ENCODE measurements at places on chromosomes 1 and 21. TPM values are rescaled to one million over a fixed set of nuclear protein-coding genes. Genes with fewer than 3 reads are reported as not detected.

DNA sequence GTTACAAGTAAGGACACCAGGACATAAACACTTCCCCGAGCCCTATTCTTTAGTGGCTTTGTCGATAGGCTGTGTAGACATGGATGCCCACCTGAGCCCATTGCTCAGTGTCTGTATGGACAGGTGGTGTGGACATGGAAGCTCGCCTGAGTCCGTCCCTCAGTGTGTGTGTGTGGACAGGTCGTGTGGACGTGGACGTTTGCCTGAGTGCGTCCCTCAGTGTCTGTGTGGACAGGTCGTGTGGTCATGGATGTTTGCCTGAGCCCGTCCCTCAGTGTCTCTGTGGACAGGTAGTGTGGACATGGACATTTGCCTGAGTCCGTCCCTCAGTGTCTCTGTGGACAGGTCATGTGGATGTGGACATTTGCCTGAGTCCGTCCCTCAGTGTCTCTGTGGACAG lies 38.7 kb upstream of the COL6A2 start:
- no peak overlapping the region for H3K4me3 ChIP-seq
- no peak overlapping the region for H3K27ac ChIP-seq
- H3K27me3 ChIP-seq = peaks cover 27% of the 10 kb centered on the region
- H3K4me1 ChIP-seq = peaks cover 23% of the 10 kb centered on the region

The RAB42 gene
- total RNA-seq = not detected

The PADI1 gene
- not detected for total RNA-seq

DNA sequence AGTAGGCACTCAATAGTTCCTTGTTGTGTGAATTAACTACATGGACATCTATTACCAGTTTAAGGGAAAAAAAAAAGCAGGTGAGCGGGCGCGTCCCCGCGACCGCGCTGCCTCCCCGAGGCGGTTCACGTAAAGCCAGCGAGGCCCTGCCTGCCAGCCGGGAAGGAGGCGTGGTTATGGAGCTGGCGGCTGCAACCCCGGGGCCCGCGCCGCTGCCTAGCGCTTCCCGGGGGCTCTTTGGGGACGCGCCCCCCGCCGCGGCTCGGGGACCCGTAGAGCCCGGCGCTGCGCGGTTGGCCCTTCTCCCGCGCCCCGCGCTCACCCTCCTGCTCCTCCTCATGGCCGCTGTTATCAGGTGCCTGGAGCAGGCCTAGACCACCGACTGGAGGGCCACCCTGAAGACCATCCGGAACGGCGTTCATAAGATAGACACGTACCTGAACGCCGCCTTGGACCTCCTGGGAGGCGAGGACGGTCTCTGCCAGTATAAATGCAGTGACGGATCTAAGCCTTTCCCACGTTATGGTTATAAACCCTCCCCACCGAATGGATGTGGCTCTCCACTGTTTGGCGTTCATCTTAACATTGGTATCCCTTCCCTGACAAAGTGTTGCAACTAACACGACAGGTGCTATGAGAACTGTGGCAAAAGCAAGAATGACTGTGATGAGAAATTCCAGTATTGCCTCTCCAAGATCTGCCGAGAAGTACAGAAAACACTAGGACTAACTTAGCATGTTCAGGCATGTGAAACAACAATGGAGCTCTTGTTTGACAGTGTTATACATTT lies 2.6 kb upstream of the CC2D1B start:
- no peak overlapping the region for H3K27ac ChIP-seq
- H3K4me1 ChIP-seq = peaks cover 35% of the 10 kb centered on the region
- peak; percentile 71 for DNase-seq
- H3K36me3 ChIP-seq = no peaks in the 10 kb centered on the region
- H3K4me3 ChIP-seq = peak overlapping the region; percentile 38
- peaks cover 3% of the 10 kb centered on the region for H3K27me3 ChIP-seq

DNA sequence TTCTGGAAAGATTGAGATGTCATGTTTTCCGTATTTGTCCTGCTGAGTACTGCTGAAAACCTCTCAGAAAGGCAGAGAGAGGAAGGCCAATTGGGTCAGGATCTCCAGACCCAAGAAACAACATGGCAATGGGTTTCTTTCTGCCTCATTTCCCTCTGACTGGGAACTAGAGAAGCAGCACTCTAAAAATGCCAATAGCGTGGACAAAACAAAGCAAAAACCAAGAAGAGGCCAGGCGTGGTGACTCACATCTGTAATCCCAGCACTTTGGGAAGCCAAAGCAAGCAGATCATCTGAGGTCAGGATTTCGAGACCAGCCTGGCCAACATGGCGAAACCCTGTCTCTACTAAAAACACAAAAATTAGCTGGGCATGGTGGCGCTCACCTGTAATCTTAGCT lies 18.3 kb downstream of the TNFRSF9 start:
- H3K4me1 ChIP-seq = peaks cover 29% of the 10 kb centered on the region
- H3K4me3 ChIP-seq = no peak overlapping the region
- H3K36me3 ChIP-seq = peaks cover 13% of the 10 kb centered on the region

The TMEM53 gene
- total RNA-seq = 2.8 TPM

- H3K27ac ChIP-seq = no peak overlapping the region
- peaks cover 10% of the 10 kb centered on the region for H3K4me1 ChIP-seq
- H3K36me3 ChIP-seq = no peaks in the 10 kb centered on the region
- DNase-seq = no peak
- no peak overlapping the region for H3K4me3 ChIP-seq
These were observed 475.6 kb downstream of the LTN1 start for GRCh38 chr21:28516991-28517592.

DNA sequence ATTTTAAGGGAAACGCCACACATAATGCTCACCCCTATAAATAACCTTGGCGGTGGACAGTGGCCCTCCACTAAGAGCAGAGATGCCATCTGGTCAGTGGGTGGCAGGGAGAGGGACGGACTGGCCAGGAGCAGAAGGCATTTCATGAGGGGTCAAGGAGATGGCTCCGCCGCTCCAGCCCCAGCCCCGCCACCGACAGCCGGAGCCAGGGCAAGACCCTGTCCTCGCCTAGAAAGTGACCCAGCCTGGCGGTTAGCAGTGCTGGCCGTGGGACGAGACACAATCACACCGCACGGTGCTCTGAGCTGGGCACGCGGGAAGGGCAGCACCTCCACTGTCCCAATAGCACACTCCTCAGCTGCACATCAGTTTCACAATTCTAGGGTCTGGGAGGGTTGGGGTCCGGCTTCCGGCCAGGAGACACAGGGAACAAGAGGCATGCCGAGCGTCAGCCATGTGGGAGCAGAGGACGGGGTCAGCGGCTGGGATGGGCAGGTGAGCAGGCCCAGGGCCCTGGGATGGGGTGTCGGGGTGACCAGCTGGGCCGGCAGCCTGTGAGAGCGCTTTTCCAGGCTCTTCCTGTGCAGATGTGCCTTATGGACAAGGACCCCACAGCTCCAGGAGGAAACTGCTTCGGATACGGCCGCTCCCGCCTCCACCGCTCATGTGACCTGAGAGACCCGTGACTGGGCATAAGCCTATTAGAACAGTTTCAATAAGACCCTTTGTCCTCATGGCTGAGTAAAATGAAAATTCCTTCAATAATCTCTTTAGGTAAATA lies 5.7 kb downstream of the SLC19A1 start:
- peak; percentile 58 for DNase-seq
- H3K27me3 ChIP-seq = no peaks in the 10 kb centered on the region
- H3K27ac ChIP-seq = no peak overlapping the region

The SYT11 gene
- total RNA-seq = 43.9 TPM

DNA sequence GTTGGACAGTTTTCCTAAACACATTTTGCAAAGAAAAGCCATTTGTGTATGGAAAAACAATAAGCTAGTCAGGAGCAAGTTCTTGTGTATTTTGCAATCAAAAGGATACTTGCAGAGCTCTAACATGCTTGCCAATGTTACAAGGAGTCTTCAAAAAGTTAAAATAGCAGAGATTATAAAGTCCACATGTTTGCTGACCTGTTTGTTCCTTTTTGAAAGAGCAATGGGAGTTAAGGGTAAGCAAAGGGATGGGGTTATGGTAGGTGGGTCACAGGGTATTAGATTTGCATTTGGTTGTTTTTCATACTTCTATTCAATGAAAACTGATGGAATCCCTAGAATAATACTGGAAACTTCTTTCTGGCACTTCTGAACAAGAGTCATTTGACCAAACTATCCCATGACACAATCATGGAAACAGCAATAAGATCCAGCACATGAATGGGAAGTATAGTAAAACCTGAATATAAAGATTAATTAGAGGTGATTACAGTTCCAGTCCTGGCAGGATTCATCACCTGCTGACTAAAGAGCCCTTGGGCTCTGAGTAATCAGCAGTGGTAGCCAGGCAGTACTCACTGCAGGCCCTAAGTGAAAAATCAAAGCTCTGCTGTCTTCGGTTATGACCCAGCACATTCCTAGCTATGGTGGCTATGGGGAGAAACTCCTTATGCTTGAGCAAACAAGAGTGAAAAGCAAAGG lies 27.1 kb upstream of the ZC3H11B start:
- no peaks in the 10 kb centered on the region for H3K36me3 ChIP-seq
- no peak for DNase-seq
- H3K27me3 ChIP-seq = no peaks in the 10 kb centered on the region

The ZNF697 gene
- total RNA-seq = 0.17 TPM

- no peak overlapping the region for H3K4me3 ChIP-seq
- no peaks in the 10 kb centered on the region for H3K27me3 ChIP-seq
- DNase-seq = no peak
- no peak overlapping the region for H3K27ac ChIP-seq
These were observed 26.0 kb downstream of the EPHB2 start for GRCh38 chr1:22736501-22737080.

DNA sequence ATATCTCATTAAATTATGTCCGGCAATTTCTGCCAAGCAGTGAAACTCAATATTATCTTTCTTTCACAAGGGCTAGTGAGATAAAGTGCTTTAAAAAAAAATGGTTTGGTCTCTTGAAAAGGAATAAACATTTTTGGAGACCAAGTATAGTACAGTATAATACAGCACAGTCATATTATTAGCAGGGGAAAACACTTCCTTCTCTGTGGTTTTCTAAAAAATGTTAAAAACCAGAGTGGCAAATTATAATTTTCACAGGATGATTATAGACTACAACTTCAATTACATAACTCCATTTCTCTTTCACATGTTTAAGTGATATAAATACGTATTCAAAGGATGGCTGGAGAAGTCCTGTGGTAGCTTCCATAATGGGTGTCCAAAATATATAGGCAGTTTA lies 170.3 kb upstream of the DMRTA2 start:
- H3K4me3 ChIP-seq = no peak overlapping the region
- no peak overlapping the region for H3K27ac ChIP-seq
- no peaks in the 10 kb centered on the region for H3K4me1 ChIP-seq

The GPN2 gene
- 58.0 TPM for total RNA-seq

- H3K27ac ChIP-seq = no peak overlapping the region
- no peaks in the 10 kb centered on the region for H3K36me3 ChIP-seq
- peaks cover 6% of the 10 kb centered on the region for H3K27me3 ChIP-seq
- no peak for DNase-seq
- H3K4me1 ChIP-seq = peaks cover 2% of the 10 kb centered on the region
These were observed 8.3 kb upstream of the GUK1 start for GRCh38 chr1:228131766-228132165.

- H3K36me3 ChIP-seq = no peaks in the 10 kb centered on the region
- H3K4me3 ChIP-seq = no peak overlapping the region
- no peak for DNase-seq
- no peak overlapping the region for H3K27ac ChIP-seq
- peaks cover 35% of the 10 kb centered on the region for H3K27me3 ChIP-seq
- H3K4me1 ChIP-seq = no peaks in the 10 kb centered on the region
These were observed 2.7 kb upstream of the FMO1 start for GRCh38 chr1:171245458-171246064.

The TRIM58 gene
- total RNA-seq = 0.39 TPM

DNA sequence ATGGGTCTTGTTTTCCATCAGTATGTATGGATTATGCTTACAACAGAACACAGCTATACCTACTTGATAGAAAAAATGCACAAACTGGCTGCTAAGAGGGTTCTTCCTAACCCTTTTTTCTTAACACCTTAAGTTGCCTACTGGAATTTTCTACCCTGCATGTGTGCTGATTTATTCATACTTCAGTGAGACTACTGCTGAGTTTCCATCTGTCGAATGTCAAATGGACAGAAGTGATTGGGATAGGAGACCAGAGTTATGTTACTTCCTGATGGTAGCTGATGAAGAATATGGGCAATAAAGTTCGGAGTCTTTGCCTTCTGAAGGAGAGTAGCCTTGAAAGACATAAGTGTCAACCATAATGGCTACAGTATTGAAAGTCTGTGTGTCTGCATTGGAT lies 6.5 kb upstream of the DNM3 start:
- no peak overlapping the region for H3K27ac ChIP-seq
- no peaks in the 10 kb centered on the region for H3K27me3 ChIP-seq
- H3K4me3 ChIP-seq = no peak overlapping the region
- H3K4me1 ChIP-seq = no peaks in the 10 kb centered on the region
- no peaks in the 10 kb centered on the region for H3K36me3 ChIP-seq

- H3K27me3 ChIP-seq = no peaks in the 10 kb centered on the region
- no peak for DNase-seq
- no peak overlapping the region for H3K4me3 ChIP-seq
- peaks cover 12% of the 10 kb centered on the region for H3K4me1 ChIP-seq
These were observed 76.1 kb upstream of the ZNF326 start for GRCh38 chr1:89918794-89919155.

The SYTL1 gene
- 39.5 TPM for total RNA-seq

DNA sequence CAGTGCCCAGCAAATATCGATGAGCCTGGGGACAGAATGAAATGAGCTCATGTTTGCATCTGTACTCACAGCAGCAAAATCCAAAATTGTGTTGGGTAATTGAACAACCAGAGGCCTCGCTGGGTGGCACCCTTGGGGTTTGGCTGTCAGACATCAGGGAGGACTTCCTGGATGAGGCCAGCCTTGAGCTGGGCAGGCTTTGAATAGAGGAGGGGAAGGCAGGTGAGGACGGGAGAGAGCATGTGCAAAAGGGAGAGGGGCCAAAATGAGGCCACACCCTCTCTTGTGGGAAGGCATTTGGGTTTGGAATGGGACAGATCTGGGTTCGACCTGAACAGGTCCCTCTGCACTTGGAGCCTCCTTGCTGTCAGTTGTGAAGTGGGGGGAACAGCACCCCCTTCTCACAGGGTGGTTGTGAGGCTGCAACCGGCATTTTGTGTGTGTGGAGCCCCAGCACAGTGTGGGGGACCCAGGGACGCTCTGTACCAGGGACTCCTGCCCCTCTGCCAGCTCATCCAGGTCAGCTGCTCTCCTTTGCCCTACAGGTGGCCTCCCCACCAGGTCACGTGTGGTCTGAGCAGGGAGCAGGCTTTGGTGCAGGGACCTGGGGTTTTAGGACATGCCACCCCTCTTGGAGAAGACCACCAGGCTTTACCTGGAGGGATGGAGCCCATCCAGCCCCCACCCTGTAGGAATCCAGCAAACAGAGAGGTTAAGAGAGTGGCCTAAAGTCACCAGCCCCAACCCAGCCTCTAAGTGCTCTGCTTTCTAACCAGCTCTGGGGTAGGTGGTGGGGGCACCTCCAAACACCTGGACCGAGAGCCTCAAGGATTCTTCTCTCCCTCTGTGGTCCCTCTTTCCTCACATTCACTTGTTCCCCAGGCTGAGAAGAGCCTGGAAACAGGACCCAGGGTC lies 521.8 kb downstream of the PTPRU start:
- H3K36me3 ChIP-seq = no peaks in the 10 kb centered on the region
- peaks cover 17% of the 10 kb centered on the region for H3K27me3 ChIP-seq
- DNase-seq = no peak
- H3K4me1 ChIP-seq = no peaks in the 10 kb centered on the region
- no peak overlapping the region for H3K27ac ChIP-seq

- DNase-seq = no peak
- H3K36me3 ChIP-seq = peaks cover 45% of the 10 kb centered on the region
- H3K4me3 ChIP-seq = no peak overlapping the region
- H3K27ac ChIP-seq = no peak overlapping the region
- H3K4me1 ChIP-seq = peaks cover 3% of the 10 kb centered on the region
These were observed 8.1 kb downstream of the UTP25 start for GRCh38 chr1:209835782-209836298.

The DPM3 gene
- total RNA-seq = 26.0 TPM

GRCh38 chr1:168321945-168322344 lies 41.3 kb downstream of the TBX19 start:
- no peak for DNase-seq
- no peak overlapping the region for H3K4me3 ChIP-seq
- peaks cover 23% of the 10 kb centered on the region for H3K4me1 ChIP-seq
- H3K27ac ChIP-seq = no peak overlapping the region
- no peaks in the 10 kb centered on the region for H3K27me3 ChIP-seq
- peaks cover 5% of the 10 kb centered on the region for H3K36me3 ChIP-seq

The C1orf226 gene
- not detected for total RNA-seq
